Activated CD4-positive, alpha-beta T cell treated with anti-CD3 and anti-CD28 coated beads, Interleukin-10, Interleukin-2, amounts not matched to agents 100 ng/mL and 50 ng/mL, durations not matched to agents 16 hours and 8 hours (primary cell): ENCODE measurements at places on chromosomes 3 and 15.

DNA sequence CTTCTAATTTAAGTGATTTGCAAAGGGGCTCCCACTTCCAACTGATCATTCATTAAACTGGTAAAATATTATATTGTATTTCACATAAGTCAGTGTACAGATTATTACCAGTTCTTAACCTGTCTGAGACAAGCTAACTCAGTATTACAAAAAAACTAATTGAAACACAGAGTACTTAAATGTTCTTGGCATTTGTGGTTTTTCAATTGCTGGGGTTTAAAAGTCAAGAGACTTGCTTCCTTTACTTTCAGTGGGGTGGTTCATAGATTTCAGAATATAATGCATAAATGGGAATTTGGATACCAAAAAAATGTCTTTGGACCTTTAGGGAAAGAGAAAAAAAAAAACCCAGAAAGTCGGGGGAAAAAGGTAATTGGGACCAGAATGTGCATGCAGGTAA lies 85.0 kb downstream of the ATP10A start:
- no peak for DNase-seq

GRCh38 chr3:61668317-61668864 lies 107.0 kb downstream of the PTPRG start:
- no peak for DNase-seq

DNA sequence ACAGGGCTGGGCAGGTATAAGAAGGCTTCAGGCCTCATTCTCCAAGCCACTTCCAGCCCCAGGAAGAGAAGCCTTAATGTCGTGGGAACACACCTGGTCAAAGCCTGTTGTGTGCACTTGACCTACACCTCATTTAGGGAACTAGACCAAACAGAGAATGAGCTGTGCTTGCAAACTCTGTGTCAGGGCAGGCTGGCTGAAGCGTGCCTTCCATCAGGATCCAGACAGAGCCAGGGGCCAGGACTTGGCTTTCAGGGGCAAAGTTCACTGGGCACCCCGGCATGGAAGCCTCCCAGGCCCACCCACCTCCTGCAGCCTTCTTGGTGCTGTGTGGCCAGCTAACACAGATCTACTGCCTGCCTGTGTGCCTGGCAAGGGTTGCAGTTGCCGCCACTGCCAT lies 11.5 kb downstream of the RBPMS2 start:
- no peak for DNase-seq

DNA sequence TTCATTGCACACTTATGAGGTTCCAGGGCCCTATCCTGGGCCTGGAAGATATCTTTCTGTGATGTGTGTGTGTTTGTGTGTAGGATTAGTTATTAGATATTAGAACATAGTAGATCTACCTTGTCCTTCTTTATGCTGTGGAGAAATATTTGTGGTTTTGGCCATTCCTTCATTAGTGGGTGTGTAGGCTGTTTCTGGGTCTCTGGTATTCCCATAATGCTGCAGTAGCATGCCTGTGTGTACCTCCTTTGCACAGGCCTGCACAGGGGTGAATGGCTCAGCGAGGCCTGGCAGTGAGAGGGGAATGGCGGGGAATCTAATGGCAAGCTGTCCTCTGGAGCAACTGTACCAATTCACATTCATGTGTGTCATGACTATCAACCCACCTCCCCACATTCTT lies 125.8 kb upstream of the MRPS22 start:
- DNase-seq = no peak

DNA sequence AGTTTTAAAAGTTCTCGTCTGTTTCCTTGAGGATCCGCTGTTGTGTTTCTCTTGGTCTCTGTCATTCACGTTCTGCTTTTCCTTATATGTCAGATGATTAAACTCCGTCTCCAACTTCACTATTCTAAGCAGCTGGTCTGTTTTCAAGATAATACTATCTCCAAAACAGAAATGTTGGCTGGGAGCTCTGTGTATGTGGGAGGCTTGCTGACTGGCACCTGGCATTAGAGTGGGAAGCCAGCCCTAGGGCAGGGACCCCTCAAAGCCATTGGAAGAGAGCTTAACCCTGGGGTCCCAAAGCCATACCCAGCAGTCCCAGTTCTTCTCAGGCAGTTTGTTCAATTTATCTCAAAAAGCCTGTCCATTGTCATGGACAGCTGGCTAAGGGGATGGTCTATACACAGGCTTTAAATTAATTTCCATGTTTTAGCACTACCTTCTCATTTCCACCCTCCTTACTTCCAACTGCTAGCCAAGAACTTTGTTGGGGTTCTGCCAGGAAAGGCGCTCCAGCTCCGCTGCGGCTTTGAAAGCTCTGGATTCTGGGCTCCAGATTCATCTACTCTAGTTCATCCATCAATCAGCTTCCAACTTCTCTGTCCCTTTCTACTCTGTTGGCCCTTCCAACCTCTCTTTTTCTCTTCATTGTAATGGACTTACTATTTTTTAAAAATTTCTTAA lies 9.2 kb downstream of the BTBD1 start:
- no peak for DNase-seq

DNA sequence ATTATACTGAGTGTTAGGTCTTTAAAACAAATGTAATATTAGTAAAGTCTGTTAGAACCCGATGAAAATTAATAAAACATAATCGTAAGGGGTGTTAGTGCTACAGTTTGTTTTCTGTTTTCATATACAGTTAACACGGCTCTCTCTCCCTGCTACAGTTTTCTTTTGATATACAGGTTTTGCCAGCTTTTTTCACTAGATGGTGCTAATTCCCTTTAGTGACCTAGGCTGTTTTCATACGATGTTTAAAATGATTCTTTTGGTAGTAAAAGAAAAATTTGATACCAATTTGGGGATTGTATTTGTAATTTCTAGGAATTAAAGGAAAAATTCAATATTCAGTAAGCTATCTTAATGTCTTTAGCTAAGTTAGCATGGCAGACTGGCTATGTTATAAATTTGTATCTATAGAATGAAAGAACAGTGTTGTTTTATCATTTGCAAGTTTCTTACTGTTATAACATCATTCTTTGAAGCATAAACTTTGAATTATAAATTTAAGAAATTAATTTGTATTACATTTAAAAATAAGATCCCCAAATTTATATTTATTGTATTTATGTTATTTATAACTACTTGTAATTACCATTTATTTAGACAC lies 11.5 kb downstream of the APH1B start:
- peak; percentile 57 for DNase-seq

- no peak for DNase-seq
Observed at GRCh38 chr15:73997986-73998385, 3.5 kb downstream of the PML start.

DNA sequence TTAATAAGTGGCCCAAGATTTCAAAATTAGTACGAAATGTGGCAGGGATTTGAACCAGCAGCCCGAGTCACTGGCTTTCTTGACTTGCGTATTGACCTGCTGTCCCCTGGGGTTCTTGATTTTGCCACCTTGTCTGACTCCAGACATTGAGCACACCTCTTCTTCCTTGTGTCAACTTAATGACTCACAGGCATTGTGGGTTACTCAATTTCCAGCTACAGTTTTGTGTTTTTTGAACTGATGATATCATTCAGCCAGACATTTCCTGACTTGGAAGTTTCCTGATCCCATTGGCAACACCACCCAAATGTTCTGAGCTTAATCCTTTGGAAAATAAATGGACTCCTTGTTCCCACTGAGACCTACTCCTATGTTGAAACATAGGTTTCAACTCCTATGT lies 64.2 kb downstream of the MOBP start:
- no peak for DNase-seq

GRCh38 chr3:29426302-29427226 lies 145.7 kb downstream of the RBMS3 start:
- no peak for DNase-seq

DNA sequence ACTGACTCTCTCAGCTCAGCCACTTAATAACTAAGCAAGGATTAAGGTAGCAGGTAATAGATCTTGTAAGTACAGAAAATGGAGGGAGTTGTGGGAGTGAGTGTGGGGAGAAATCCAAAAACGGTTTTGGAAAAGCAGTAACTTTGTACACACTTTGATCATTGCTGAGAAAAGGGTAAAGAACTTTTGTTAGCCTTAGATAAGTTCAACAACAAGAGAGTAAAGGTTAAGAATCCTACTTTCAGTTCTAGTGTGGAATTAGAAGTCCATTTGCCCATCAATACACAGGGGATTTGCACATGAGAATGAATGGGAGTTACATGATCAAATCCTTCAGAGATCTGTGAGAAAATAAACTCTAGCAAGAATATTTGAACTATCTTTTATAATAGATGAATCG lies 528.7 kb downstream of the SOX2 start:
- DNase-seq = no peak

- DNase-seq = no peak
Observed at GRCh38 chr3:55617385-55617784, 130.3 kb upstream of the WNT5A start.

DNA sequence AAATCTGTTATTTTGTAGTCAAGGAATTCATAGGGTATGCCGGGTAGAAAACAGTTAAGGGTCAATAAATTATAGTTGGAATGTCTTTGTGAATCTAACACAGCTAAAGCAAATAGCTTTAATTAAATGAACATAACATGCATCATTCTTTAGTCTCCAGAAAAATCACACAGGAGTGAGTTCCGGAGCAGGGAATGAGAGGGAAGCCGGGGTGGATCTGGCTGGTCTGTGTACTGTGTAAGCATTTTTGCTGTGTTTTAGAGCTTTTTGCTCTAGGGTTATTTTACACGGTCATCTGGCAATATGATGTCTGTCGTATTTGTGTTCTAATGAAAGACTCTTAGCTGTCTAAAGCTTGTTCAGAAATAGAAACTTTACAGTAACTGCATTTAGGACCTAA lies 57.5 kb downstream of the MED12L start:
- DNase-seq = no peak

DNA sequence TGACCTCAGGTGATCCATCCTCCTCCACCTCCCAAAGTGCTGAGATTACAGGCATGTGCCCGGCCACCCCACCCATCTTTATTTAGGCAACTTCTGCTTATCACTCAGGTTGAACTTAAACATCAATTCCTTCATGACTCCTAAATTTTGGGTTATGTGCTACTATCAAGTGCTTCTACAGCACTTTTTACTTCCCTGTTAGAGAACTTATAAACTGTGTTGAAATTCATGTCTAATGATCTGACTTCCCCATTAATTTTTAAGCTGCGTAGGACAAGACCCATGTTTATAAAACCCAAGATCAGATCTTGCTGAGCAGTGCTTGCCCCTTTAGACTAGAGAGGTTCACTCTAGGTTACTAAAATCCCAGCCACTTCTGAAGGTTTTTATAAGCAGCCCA lies 266.2 kb upstream of the TPRG1 start:
- no peak for DNase-seq

DNA sequence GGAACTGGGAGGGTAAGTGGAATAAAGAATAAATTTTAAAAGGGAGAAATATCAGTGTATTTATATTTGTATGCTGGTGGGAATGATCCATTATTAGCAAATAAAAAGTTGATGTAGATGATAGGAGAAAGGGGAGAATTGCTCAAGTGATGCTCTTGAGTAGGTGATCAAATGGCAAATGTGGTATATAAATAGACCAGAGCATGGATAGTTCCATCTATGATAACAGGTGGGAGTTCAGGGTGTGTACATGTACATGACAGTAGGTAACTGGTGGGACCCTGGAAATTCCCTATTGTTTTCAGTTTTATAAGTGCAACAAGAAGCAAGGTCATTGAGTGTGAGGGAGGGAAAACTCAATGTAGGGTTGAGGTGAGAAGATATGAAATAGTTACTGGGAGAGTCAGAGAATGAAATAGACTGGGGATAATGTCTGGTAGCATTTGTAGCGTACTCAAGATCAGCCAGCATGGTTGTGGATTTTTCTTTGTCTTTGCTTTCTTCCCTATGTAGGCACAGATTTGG lies 31.3 kb upstream of the EBLN2 start:
- no peak for DNase-seq

- no peak for DNase-seq
Observed at GRCh38 chr3:74500257-74500656, 114.2 kb downstream of the CNTN3 start.

DNA sequence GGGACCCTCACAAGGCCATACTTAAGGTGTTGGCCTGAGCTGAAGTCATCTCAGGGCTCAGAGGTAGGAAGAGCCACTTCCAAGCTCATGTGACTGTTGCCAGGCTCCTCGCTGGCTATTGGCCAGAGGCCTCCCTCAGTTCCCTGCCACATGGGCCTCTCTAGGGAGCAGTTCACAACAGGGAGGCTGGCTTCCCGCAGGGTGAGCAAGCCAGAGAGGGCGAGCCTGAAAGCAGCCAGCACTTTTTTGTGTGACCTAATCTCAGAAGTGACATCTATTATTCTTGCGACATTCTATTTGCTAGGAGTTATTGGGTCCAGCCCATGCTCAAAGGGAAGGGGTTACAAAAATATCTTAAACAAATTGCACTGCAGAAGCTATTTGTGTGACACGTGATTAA lies 201.4 kb downstream of the SSR3 start:
- DNase-seq = no peak

GRCh38 chr3:29771602-29772001 lies 490.7 kb downstream of the RBMS3 start:
- no peak for DNase-seq

- no peak for DNase-seq
Observed at GRCh38 chr3:52286777-52287110, 884 bp upstream of the GLYCTK start.

GRCh38 chr3:72049300-72049699 lies 264.4 kb upstream of the PROK2 start:
- DNase-seq = no peak
